Stimulated activated naive B cell treated with anti-CD40 and anti-IgM and Interleukin-4, amounts not matched to agents 10 μg/mL and 1 μg/mL and 100 μg/mL, for 72 hours (primary cell): ENCODE measurements at places on chromosomes 5 and 9.

DNA sequence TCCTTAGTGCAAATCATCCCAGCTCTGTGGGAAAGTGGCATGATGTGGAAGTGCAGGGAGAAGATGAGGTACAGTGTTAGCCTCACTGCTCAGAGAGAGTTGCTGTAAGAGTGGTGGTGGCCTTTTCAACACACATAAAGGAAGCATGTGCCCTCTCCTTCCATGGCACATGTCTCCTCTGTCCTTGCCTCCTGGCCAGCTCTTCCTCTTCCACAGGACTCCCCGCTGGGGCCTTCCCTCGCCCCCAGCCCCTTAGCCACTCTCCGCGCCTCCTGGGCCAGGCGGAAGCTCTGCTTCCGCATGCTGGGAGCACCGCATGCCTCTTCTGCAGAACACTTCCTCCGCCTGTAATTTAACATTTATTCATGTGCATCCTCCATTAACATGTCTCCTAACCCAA lies 4.8 kb upstream of the KCNMB1 start:
- peak overlapping the region; percentile 62 for H3K4me3 ChIP-seq
- H3K27ac ChIP-seq = peak overlapping the region; percentile 84
- H3K36me3 ChIP-seq = no peaks in the 10 kb centered on the region
- peaks cover 8% of the 10 kb centered on the region for H3K27me3 ChIP-seq

- H3K4me1 ChIP-seq = no peaks in the 10 kb centered on the region
- H3K27ac ChIP-seq = no peak within 1 kb of the TSS
- H3K27me3 ChIP-seq = peaks cover 6% of the 10 kb centered on the region
- H3K4me3 ChIP-seq = peak within 1 kb of the TSS; percentile 74
- H3K36me3 ChIP-seq = no peaks in the 10 kb centered on the region
Observed at GRCh38 chr5:138138949-138139780, at the start of gene NME5. NME5 (minus strand) TSS chr5:138139428; CDS start chr5:138138780, 648 bp downstream.

DNA sequence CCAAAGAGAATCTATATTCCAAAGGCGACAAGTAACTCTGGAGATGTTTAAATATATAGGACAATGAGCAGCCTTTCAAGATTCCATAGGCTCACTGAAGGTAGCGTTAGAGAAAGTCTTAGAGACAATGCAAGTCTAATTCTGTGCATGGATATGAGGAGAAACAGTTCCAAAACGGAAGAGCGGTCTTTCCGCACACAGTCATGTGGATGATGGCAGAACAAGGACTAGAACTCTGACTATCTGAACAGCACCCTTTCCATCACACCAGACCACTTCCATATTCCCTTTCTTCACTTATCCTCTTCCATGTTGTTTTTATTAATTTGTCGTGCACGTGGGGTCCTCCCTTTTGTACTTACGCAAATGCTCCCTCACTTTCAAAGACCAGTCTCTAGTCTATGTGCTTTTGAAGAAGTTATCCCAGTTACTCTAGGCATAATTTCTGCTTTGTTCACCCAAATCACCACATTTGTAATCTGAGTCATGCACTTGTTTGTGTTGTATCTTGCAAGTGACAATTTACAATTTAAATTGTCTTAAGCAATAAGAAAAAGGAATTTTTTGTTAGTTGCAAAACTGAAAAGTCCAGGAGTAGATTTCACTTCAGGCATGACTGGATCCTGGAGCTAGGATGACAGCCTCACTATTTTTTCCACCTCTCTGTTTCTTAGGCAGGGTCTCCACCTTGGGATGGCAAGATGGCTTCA lies 116.0 kb upstream of the ADRA1B start:
- H3K4me1 ChIP-seq = peaks cover 2% of the 10 kb centered on the region
- H3K4me3 ChIP-seq = no peak overlapping the region
- H3K27me3 ChIP-seq = peaks cover 5% of the 10 kb centered on the region

GRCh38 chr5:41763081-41763480 lies 107.1 kb downstream of the OXCT1 start:
- H3K4me3 ChIP-seq = no peak overlapping the region
- H3K27me3 ChIP-seq = no peaks in the 10 kb centered on the region
- H3K27ac ChIP-seq = no peak overlapping the region
- no peaks in the 10 kb centered on the region for H3K4me1 ChIP-seq
- DNase-seq = no peak

GRCh38 chr5:134935711-134936602 lies 31.0 kb downstream of the PCBD2 start:
- H3K4me3 ChIP-seq = no peak overlapping the region
- H3K27me3 ChIP-seq = no peaks in the 10 kb centered on the region
- no peak for DNase-seq

GRCh38 chr5:102762095-102762534 lies 7.0 kb downstream of the PAM start:
- DNase-seq = no peak
- H3K4me3 ChIP-seq = peak overlapping the region; percentile 55
- H3K36me3 ChIP-seq = no peaks in the 10 kb centered on the region
- H3K27me3 ChIP-seq = no peaks in the 10 kb centered on the region

DNA sequence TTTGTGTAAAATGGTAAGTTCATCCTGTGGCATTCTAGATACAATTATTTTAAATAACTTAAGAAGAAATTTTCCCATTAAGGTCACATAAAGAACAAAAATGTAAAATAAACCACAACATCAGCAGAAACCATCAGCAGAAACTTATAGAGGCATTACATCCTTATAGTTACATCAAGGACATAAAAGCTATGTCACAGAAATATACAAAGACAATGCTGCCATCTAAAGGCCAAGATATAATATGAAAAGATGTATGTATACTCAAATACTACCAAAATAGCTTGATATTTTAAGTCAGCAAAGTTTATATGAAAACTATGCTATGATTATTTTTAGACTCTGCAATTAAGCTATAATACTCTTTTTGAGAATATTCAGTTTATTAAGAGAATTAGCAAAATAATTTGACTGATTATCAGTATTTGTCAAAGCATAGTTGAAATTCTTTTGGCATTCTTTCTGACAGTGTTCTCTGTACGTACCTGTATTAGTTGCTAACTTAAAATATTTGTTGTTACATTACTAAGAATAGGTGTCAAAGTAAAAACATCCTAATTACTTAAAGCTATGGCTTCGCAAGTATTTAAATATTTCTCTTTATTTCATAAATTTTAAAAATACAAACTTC lies 36.2 kb downstream of the FBXL17 start:
- peaks cover 11% of the 10 kb centered on the region for H3K36me3 ChIP-seq
- no peak for DNase-seq
- H3K4me1 ChIP-seq = peaks cover 3% of the 10 kb centered on the region
- H3K27ac ChIP-seq = no peak overlapping the region
- H3K27me3 ChIP-seq = no peaks in the 10 kb centered on the region

DNA sequence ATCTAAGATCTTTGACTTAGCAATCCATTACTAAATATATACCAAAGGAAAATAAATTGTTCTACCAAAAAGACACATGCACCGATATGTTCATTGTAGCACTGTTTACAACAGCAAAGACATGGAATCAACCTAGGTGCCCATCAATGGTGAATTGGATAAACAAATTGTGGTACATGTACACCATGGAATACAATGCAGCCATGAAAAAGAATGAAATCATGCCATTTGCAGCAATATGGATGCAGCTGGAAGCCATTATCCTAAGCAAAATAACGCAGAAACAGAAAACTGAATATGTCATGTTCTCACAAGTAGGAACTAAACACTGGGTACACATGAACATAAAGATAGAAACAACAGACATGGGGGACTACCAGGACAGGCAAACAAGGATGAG lies 589.5 kb downstream of the IRX1 start:
- no peak overlapping the region for H3K4me3 ChIP-seq
- no peaks in the 10 kb centered on the region for H3K36me3 ChIP-seq
- no peak for DNase-seq
- no peaks in the 10 kb centered on the region for H3K4me1 ChIP-seq
- no peaks in the 10 kb centered on the region for H3K27me3 ChIP-seq

GRCh38 chr9:113948891-113949570 lies 72.9 kb downstream of the ZNF618 start:
- no peaks in the 10 kb centered on the region for H3K27me3 ChIP-seq
- H3K27ac ChIP-seq = no peak overlapping the region

DNA sequence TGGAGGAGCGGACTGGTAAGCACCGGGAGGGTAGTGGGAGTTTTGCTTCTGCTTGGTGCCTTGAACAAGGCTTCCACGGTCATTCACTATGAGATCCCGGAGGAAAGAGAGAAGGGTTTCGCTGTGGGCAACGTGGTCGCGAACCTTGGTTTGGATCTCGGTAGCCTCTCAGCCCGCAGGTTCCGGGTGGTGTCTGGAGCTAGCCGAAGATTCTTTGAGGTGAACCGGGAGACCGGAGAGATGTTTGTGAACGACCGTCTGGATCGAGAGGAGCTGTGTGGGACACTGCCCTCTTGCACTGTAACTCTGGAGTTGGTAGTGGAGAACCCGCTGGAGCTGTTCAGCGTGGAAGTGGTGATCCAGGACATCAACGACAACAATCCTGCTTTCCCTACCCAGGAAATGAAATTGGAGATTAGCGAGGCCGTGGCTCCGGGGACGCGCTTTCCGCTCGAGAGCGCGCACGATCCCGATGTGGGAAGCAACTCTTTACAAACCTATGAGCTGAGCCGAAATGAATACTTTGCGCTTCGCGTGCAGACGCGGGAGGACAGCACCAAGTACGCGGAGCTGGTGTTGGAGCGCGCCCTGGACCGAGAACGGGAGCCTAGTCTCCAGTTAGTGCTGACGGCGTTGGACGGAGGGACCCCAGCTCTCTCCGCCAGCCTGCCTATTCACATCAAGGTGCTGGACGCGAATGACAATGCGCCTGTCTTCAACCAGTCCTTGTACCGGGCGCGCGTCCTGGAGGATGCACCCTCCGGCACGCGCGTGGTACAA lies 556 bp downstream of the PCDHGC3 start:
- peaks cover 29% of the 10 kb centered on the region for H3K4me1 ChIP-seq
- no peaks in the 10 kb centered on the region for H3K36me3 ChIP-seq
- H3K27me3 ChIP-seq = peaks cover 73% of the 10 kb centered on the region
- no peak for DNase-seq
- peak overlapping the region; percentile 82 for H3K4me3 ChIP-seq
- H3K27ac ChIP-seq = peak overlapping the region; percentile 88

- no peak overlapping the region for H3K4me3 ChIP-seq
- H3K4me1 ChIP-seq = peaks cover 7% of the 10 kb centered on the region
- no peak overlapping the region for H3K27ac ChIP-seq
- H3K36me3 ChIP-seq = peaks cover 5% of the 10 kb centered on the region
- no peak for DNase-seq
Observed at GRCh38 chr5:172680921-172681320, 39.9 kb downstream of the NEURL1B start.

GRCh38 chr5:31393126-31393525 lies 138.8 kb downstream of the DROSHA start:
- no peak overlapping the region for H3K27ac ChIP-seq
- no peaks in the 10 kb centered on the region for H3K4me1 ChIP-seq
- H3K4me3 ChIP-seq = no peak overlapping the region

GRCh38 chr9:99019510-99020331 lies 76.0 kb downstream of the COL15A1 start:
- H3K36me3 ChIP-seq = no peaks in the 10 kb centered on the region
- H3K4me3 ChIP-seq = no peak overlapping the region
- no peak overlapping the region for H3K27ac ChIP-seq
- H3K4me1 ChIP-seq = peaks cover 3% of the 10 kb centered on the region
- no peak for DNase-seq
- no peaks in the 10 kb centered on the region for H3K27me3 ChIP-seq

- H3K4me3 ChIP-seq = no peak overlapping the region
- H3K4me1 ChIP-seq = no peaks in the 10 kb centered on the region
- H3K27ac ChIP-seq = peak overlapping the region; percentile 26
- DNase-seq = no peak
- no peaks in the 10 kb centered on the region for H3K27me3 ChIP-seq
Observed at GRCh38 chr5:34604119-34604675, 51.9 kb upstream of the RAI14 start.

DNA sequence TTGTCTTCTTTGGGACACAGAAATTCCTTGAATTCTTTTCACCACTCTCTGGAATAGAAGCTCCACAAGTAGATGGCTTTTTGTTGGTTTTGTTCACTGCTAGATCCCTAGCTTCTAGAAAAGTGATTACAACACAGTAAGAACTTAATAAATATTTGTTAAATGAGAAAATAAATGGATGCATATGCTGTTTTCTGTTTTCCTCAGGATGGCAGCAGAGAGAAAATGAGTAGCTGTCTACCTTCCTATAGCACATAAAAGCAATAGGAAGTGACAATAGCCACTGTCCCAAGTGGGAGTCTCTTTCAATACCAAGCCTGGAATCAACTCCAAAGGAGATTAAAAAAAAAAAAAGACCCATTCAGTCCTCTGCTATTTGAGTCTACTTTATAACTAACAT lies 100.6 kb upstream of the NREP start:
- H3K4me1 ChIP-seq = peaks cover 7% of the 10 kb centered on the region
- H3K27me3 ChIP-seq = peaks cover 4% of the 10 kb centered on the region
- no peak overlapping the region for H3K4me3 ChIP-seq
- no peak overlapping the region for H3K27ac ChIP-seq

- H3K27ac ChIP-seq = no peak overlapping the region
- H3K4me3 ChIP-seq = no peak overlapping the region
- no peak for DNase-seq
- no peaks in the 10 kb centered on the region for H3K4me1 ChIP-seq
Observed at GRCh38 chr5:176175101-176175852, 62.9 kb upstream of the SIMC1 start.

DNA sequence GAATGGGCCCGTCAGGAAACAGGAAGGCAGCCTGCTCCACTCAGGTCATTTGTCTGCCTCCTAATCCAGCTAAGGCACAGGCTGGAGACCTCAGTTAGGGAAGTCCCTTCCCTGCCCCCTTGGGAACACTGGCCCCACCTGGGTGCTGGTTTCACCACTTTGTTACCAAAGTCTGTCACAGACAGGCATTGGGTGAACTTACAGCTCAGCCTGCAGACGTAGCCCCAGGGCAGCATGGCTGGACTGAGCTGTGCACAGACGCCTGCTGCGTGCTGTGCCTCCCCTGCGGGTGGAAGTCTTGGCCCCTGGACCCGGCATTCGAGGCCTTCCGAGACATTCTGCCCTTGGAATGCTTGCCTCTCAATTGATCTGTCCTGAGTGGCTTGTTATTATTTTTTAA lies 48.9 kb downstream of the TENT4A start:
- H3K27ac ChIP-seq = no peak overlapping the region
- H3K4me3 ChIP-seq = no peak overlapping the region
- DNase-seq = no peak
- H3K27me3 ChIP-seq = peaks cover 3% of the 10 kb centered on the region

DNA sequence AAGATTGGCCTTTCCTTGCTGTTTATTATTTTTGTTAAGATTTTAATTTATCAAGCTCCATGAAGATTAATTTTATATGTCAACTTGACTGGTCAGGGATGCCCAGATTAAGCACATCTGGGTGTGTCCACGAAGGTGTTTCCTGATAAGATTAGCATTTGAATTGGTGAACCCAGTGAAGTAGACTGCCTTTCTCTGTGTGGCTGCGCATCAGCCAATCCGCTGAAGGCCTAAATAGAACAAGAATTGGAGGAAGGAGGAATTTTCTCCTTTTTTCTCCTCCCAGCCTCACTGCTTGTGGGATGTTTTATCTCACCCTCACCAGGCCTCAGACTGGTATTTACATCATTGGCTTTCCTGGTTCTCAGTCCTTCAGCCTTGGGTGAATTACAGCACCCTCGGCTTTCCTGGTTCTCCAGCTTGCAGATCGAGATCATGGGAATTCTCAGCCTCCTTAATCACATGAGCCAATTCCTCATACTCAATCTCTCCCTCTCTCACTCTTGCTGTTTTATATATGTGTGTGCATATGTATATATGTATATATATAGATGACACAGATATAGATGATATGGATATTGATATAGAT lies 135.4 kb upstream of the SPEF2 start:
- H3K4me3 ChIP-seq = no peak overlapping the region
- no peak for DNase-seq
- H3K36me3 ChIP-seq = no peaks in the 10 kb centered on the region
